Upper lobe of left lung (tissue), 6 donors: ENCODE measurements at places on chromosomes 5 and 9.

GRCh38 chr9:133837627-133838597 lies 99.8 kb upstream of the SARDH start:
- H3K27ac ChIP-seq = no peak overlapping the region
- DNase-seq = no peak
- no peak overlapping the region for H3K4me3 ChIP-seq
- H3K27me3 ChIP-seq = no peaks in the 10 kb centered on the region
- H3K36me3 ChIP-seq = no peaks in the 10 kb centered on the region
- H3K4me1 ChIP-seq = peaks cover 5% of the 10 kb centered on the region

DNA sequence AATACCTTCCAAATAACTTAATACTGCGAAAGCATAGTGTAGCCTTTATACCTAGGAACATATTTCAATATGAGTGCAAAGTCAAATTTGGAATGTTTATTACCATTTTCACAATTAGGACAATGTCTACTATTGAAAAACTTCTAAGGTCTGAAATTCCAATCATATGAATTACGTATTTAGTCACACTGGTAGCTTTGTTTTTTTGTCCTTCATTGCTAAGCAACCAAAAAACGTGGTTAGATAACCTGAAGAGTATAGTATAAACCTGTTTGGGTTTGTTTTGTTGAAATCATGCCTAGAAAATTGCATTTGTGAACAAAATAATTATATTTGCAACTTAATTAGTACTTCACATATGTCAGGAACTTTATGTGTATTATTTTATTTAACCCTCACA lies 134.2 kb downstream of the FBXO4 start:
- DNase-seq = no peak
- no peaks in the 10 kb centered on the region for H3K4me1 ChIP-seq
- no peaks in the 10 kb centered on the region for H3K27me3 ChIP-seq
- H3K36me3 ChIP-seq = no peaks in the 10 kb centered on the region
- no peak overlapping the region for H3K27ac ChIP-seq

DNA sequence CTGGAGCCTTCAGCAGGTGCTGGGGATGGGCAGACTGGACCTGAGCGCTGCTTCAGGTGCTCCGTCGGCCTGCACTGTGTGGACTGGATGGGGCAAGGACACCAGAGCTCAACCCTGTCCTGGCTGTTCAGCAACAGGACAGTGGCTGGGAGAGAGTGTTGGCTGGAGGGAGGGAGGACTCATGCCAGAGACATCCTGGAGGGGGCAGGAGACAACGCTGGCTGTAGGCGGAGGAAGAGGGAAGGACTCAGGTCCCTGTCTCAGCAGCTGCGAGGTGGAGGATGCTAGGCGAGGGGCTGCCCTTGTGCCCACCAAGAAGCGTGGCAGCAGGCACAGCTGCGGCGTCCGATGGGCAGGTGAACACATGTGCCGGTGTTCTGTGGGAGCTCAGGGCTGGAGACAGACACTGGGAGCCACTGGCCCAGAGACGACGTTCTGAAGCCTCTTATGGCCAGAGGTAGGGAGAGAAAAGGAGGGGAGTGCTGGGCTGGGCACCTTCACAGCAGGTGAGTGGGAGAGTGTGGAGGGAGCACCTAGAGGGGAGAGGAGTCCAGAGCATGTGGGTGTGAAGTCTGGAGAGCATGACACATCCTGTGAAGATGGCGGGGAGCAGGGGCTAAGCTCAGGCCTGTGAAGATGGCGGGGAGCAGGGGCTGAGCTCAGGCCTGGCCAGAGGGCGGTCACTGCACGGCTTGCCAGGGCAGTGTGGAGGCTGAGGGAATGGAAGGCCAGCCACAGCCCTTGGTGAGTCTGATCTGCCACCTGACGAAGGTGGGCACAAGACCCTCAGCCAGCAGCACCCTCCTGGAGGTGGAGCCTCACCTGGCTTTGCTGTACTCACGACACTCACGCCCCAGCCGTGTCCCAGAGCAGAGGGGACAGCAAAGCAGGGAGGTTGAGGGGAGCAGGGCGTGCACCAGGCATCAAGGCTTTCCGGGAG lies 79.1 kb upstream of the FCN1 start:
- no peak overlapping the region for H3K4me3 ChIP-seq
- no peak for DNase-seq
- H3K4me1 ChIP-seq = no peaks in the 10 kb centered on the region
- H3K27me3 ChIP-seq = no peaks in the 10 kb centered on the region
- no peaks in the 10 kb centered on the region for H3K36me3 ChIP-seq

GRCh38 chr5:170028124-170028523 lies 47.8 kb upstream of the INSYN2B start:
- no peak overlapping the region for H3K27ac ChIP-seq
- H3K4me3 ChIP-seq = no peak overlapping the region
- DNase-seq = no peak

DNA sequence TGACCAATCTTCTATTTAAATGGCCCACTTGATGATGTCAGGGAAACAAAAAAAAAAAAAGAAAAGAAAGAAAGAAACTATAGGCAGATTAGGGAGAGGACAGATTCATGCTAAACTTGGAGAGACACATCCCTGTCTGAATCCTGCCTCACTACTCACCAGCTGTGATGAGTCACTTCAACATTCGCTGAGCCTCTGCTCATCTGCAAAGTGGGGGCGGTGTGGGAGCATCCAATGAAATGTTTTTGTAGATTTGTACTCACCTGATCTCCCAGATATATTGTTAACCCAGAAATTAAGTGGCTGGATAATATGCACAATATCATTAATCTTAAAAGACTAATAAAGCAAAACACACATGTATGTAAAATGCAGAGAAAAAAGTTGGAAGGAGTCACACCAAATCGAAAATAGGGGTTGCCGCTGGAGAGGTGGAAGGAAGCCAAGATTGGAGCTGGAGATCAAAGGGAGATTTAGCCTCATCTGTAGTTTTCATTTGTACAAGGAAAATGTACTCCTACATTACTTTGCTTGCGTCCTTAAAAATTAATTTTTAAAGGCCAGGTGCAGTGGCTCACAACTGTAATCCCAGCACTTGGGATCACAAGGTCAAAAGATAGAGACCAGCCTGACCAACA lies 17.0 kb upstream of the ERGIC1 start:
- H3K4me3 ChIP-seq = no peak overlapping the region
- peaks cover 12% of the 10 kb centered on the region for H3K4me1 ChIP-seq
- no peak for DNase-seq
- no peaks in the 10 kb centered on the region for H3K27me3 ChIP-seq
- H3K36me3 ChIP-seq = no peaks in the 10 kb centered on the region

GRCh38 chr5:32083981-32084430 lies 90.1 kb downstream of the GOLPH3 start:
- no peaks in the 10 kb centered on the region for H3K4me1 ChIP-seq
- no peak overlapping the region for H3K4me3 ChIP-seq
- peaks cover 17% of the 10 kb centered on the region for H3K36me3 ChIP-seq
- H3K27me3 ChIP-seq = no peaks in the 10 kb centered on the region

DNA sequence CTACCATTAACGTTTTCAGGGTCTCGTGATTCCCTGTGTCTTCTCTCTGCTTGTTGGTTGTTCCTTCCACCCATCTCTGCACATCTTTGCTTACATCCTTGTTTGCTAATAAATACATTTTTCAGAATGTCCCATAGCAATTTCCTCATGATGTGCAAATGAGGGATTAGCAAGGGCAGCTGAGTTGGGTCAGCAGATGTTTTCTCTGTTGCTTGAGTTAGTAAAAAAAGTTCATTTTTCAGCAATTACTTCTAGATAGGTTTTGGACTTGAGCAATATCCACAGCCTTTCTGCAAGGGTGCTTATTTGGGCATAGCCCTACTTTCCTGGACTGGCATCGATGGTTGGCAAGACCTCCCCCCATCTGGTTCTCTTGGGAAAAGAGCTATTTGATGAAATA lies 4.8 kb upstream of the TNFSF15 start:
- no peak overlapping the region for H3K4me3 ChIP-seq
- H3K27ac ChIP-seq = no peak overlapping the region
- H3K36me3 ChIP-seq = no peaks in the 10 kb centered on the region
- peaks cover 8% of the 10 kb centered on the region for H3K4me1 ChIP-seq
- no peak for DNase-seq

- H3K36me3 ChIP-seq = no peaks in the 10 kb centered on the region
- no peak overlapping the region for H3K27ac ChIP-seq
- no peaks in the 10 kb centered on the region for H3K27me3 ChIP-seq
- peaks cover 3% of the 10 kb centered on the region for H3K4me1 ChIP-seq
- H3K4me3 ChIP-seq = no peak overlapping the region
Observed at GRCh38 chr9:108569624-108570023, 286.2 kb downstream of the ACTL7B start.

DNA sequence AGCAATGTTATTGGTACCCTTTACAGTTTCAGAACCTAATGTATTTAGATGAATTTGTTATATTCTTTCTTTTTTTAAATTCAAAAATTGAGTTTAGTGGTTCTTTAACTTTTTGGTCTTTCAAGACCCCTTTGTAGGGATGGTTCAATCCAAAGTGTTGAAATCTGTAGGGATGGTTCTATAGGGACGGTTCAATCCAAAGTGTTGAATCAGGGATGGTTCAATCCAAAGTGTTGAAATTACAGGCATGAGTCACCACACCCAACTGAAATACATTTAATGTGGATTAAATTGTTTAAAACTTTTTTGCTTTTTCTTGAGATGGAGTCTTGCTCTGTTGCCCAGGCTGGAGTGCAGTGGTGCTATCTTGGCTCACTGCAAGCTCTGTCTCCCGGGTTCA lies 30.6 kb downstream of the SNX2 start:
- no peak overlapping the region for H3K4me3 ChIP-seq
- no peak overlapping the region for H3K27ac ChIP-seq
- no peaks in the 10 kb centered on the region for H3K27me3 ChIP-seq
- no peaks in the 10 kb centered on the region for H3K4me1 ChIP-seq
- no peak for DNase-seq
- H3K36me3 ChIP-seq = peaks cover 80% of the 10 kb centered on the region

DNA sequence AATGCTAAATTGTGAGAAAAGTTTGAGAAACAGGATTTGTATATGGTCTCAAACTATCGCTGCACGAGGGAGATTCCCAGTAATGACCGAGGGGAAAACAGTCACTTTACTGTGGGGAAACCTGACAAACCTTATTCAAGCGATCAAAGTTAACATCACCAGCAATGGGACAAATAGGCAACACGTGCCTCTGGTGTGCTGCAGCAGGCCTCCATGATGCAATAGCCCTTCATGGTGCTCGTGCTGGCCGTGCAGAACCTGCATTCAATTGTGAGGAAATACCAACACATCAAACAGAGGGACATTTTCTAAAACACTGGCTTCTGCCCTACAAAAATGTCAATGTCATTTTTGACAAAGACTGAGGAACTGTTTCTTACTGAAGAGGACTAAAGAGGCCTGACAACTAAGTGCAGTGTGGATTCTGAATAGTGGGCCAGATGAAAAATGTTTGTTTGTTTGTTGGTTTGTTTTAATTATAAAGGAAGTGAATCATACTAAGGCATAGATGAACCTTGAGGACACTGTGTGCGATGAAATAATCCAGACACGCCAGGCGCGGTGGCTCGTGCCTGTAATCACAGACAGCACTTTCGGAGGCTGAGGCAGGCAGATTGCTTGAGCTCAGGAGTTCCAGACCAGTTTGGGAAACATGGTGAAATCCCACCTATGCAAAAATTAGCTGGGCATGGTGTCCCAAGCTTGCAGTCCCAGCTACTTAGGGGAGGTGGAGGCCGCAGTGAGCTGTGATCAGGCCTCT lies 17.6 kb upstream of the MARCHF6 start:
- H3K4me3 ChIP-seq = no peak overlapping the region
- H3K27me3 ChIP-seq = no peaks in the 10 kb centered on the region
- peaks cover 12% of the 10 kb centered on the region for H3K4me1 ChIP-seq
- H3K36me3 ChIP-seq = no peaks in the 10 kb centered on the region

- H3K4me1 ChIP-seq = peaks cover 29% of the 10 kb centered on the region
- DNase-seq = no peak
- no peaks in the 10 kb centered on the region for H3K36me3 ChIP-seq
- no peaks in the 10 kb centered on the region for H3K27me3 ChIP-seq
- H3K4me3 ChIP-seq = no peak overlapping the region
Observed at GRCh38 chr5:91126888-91127287, 256.2 kb downstream of the ARRDC3 start.

GRCh38 chr9:123365287-123365880 lies 9.4 kb downstream of the CRB2 start:
- no peak for DNase-seq
- H3K4me1 ChIP-seq = no peaks in the 10 kb centered on the region
- no peaks in the 10 kb centered on the region for H3K27me3 ChIP-seq
- H3K4me3 ChIP-seq = no peak overlapping the region
- no peaks in the 10 kb centered on the region for H3K36me3 ChIP-seq

GRCh38 chr5:15683332-15683731 lies 183.4 kb downstream of the FBXL7 start:
- H3K27ac ChIP-seq = no peak overlapping the region
- no peak for DNase-seq
- no peaks in the 10 kb centered on the region for H3K27me3 ChIP-seq
- H3K4me3 ChIP-seq = no peak overlapping the region
- H3K36me3 ChIP-seq = no peaks in the 10 kb centered on the region
- H3K4me1 ChIP-seq = no peaks in the 10 kb centered on the region

- DNase-seq = no peak
- H3K36me3 ChIP-seq = peaks cover 6% of the 10 kb centered on the region
- H3K4me3 ChIP-seq = no peak overlapping the region
- H3K27me3 ChIP-seq = no peaks in the 10 kb centered on the region
Observed at GRCh38 chr5:31407921-31408693, 123.8 kb downstream of the DROSHA start.
